T-helper 2 cell treated with Interferon-gamma antibody and Interleukin-4, amounts not matched to agents 5 μg/mL and 100 μg/mL, for 36 hours (primary cell): ENCODE measurements at places on chromosomes 5 and 9.

- DNase-seq, result no peak
Measured at GRCh38 chr9:134538856-134539566, 102.6 kb upstream of the COL5A1 start.

- DNase-seq, result no peak
Measured at GRCh38 chr5:170484847-170485615, 18.8 kb upstream of the KCNIP1 start.

GRCh38 chr5:59040804-59041201 is 457.9 kb downstream of the RAB3C start:
- no peak for DNase-seq

DNA sequence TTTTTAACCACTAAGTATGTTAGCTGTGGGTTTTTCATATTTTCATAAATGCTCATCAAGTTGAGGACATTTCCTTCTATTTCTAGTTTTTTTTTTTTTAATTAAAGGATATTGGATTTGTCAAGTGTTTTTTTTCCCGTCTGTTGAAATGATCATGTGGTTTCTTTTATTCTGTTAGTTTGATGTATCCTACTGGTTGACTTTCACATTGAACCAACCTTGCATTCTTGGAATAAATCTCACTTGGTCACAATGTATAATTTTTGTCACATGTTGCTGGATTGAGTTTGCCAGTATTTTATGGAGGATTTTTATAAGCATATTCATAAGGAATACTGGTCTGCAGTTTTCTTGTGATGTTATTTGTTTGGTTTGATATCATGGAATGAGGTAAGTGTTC is 12.4 kb downstream of the FAM200C start:
- no peak for DNase-seq

DNA sequence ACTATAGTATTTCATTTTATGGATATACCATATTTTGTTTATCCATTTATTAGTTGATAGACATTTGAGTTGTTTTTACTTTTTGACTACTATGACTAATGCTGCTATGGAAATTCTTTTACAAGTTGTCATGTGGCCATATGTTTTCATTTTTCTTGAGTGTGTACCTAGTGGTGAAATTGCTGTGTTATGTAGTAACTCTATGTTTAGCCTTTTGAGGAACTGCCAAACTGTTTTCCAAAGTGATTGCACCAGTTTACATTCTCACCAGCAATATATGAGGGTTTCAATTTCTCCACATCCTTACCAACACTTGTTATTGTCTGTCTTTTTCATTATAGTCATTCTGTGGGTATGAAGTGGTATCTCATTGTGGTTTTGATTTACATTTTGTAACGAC is 75.4 kb downstream of the GRIA1 start:
- DNase-seq, result no peak

GRCh38 chr9:12162181-12162815 is 530.9 kb upstream of the TYRP1 start:
- DNase-seq, result no peak

DNA sequence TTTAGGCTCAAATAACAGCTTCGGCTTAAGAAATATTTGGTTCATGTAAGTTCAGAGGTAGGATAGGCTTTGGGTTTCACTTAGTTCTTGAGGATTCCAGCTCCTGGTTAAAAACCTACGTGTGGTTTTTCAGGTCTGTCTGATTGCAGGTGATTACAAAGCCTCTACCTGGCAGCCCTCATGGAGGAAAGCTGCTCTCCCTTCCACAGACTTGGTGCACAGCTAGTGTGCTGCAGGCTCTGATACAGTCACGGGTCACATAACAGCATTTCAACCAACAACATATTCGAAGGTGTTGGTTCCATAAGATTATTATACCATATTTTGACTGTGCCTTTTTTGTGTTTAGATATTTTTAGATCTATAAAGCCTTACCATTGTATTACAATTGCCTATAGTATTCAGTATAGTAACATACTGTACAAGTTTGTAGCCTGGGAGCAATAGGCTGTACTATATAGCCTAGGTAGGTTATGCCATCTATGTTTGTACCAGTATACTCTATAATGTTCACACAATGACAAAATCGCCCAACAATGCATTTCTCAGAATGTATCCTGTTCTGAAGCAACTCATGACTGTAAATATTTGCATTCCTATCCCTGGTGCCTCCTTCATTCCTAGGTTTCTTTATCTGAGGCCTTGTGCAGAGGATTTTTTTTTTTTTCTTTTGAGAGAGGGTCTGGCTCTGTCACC is 8.0 kb upstream of the DCP2 start:
- no peak for DNase-seq

- DNase-seq, result no peak
Measured at GRCh38 chr9:92970467-92970923, 23.2 kb downstream of the FGD3 start.

DNA sequence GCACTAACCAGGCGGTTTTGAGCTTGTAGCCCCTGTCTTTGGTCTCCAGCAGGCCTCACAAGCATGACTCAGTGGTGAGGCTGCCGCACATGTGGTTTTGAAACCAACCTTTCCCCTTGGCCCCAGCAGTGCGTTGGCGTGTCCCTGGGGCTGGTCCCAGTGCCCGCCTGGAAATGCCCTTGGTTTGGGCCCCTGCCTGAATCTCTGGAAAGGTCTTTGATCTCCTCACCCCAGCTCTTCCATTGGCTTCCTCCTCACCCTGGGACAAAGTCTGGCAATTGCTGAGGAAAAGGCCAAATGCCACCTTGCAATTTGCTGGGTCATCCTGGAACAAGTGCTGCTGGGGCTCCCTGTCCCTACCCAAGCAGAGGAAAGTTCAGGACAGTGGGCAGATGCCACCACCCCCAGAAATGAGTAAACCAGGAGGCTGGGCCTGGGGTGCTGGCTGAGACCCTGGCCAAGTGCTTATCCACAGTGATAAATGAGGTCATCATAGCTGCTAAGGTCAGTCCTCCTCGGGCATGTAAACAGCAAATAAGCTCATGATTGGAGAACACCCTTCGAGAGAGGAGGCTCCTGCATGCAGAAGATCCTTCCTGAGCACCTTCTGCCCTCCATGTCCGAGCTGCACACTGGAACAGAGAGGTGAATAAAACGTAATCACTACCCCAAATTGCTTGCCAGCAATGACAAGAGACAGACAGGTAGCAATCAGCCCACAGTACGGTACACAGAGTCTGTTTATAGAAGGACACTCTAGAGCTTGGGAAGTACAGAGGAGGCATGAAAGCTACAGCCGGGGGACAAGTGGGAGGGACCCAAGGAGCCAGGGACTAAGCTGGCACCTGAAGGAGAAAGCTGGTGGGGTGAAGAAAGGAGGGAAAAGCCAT is 98.9 kb upstream of the CPEB4 start:
- DNase-seq, result peak; percentile 10

DNA sequence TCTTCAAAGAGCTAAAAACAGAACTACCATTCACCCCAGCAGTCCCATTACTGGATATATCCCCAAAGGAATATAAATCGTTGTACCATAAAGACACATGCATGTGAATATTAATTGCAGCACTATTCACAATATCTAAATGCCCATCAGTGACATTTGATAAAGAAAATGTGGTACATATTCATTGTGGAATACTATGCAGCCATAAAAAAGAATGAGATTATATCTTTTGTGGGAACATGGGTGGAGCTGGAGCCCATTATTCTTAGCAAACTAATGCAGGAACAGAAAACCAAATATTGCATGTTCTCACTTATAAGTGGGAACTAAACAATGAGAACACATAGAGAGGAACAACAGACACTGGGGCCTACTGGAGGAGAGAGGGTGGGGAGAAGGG is 38.7 kb downstream of the FCHO2 start:
- no peak for DNase-seq

GRCh38 chr9:134296301-134297082 is 29.8 kb upstream of the RXRA start:
- DNase-seq, result no peak

- no peak for DNase-seq
Measured at GRCh38 chr9:111630182-111630963, 761 bp upstream of the DNAJC25 start.

- DNase-seq, result peak; percentile 83
Measured at GRCh38 chr5:170312666-170313065, 15.1 kb upstream of the LCP2 start.

GRCh38 chr9:128121924-128122808 is 5.4 kb downstream of the PTGES2 start:
- DNase-seq, result no peak

DNA sequence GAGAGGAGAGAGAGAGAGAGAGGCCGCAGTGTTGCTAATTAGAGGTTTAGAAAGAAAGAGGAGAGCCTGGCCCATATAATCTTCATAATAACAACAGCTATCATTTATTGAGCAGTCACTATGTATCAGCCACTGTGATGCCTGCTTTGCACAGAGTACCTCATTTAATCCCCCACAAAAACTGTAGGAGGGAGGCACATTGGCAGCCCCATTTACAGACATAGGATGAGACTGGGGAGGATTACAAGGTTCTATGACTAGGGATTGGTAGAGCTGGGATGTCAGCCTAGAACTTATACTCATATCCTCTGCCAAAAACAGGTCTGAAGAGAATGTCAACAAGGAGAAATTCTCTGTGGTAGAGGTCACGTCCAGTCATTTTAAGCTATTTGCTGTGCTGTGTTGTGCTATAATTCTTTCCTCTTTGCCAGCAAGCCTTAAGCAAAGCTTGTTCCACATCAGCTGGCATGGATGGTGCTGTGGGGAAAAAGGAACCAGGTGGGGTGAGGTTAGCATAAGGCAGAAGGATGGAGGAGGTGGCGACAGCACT is 6.7 kb upstream of the GCNT4 start:
- DNase-seq, result no peak

DNA sequence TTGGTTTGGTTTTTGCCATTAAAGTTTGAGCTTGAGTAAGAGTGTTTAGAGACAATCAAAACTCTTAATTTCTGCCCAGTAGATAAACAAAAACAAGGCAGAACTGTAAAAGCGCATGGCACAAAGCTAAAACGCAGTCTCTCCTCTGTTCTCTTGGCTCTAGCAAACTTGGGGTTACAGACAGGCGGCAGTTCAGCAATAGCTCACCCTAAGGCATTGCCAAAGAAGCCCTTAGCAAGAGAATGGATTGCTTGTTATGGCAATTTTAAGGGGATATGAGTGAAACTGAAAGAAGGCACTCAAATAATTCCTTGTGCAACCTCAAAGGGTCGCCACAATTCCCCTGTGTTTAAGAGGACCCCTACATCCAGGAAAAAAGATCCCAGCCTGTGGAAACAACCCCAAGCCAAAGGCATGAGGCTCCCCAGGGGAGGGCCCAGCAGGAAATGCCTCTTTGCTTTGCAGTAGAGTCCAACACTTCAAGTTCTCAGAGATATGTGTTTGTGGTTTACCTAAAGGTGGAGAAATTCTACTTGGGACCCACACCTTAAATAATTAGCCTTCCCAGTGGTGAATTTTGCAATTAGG is 317.0 kb upstream of the MPDZ start:
- DNase-seq, result no peak

GRCh38 chr5:143964919-143965318 is 153.0 kb downstream of the HMHB1 start:
- DNase-seq, result no peak

DNA sequence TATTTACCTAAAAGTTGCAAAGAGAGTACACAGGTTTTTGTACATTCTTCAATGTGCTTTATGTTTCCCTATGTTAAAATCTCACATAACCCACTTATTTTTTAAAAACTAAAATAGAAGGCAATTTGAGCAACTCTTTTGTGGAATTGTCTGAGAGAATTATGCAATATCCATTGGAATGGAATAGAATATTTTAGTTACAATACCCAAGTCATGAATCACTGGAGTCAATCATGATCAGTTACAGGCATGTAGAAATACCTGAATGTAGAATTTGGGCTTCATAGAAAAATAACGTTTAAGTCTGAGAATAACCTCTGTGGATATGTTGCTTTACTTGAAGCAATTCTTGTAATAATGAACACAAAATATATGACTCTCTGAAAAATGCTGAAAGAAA is 143.3 kb downstream of the FGF10 start:
- DNase-seq, result no peak

DNA sequence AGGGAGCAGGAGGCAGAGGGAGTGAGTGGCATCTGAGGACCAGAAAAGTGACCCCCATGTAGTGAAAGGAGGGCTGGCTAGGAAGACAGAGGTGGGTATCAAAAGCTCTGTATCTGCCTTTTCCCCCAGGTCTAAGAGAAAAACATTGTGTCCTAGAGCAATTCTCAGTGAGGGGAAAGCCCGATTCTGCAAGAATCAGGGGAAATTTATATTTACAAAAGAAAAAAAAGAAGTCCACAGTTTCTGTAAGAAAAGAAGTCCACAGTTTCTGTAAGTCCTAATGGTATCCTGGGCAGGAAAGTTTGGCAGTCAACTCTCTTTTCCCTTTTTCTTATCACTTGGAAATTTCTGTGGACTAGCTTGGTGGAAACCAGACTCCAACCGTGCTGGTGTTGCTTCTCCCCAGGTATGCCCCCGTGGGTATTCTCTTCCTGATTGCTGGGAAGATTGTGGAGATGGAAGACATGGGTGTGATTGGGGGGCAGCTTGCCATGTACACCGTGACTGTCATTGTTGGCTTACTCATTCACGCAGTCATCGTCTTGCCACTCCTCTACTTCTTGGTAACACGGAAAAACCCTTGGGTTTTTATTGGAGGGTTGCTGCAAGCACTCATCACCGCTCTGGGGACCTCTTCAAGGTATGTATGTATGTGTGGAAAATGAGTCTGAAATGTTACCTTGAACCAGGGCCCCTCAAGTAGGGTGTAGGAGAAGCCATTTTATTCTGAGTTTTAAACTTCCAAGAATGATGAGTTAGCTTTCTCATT is 73.0 kb downstream of the SLC1A3 start:
- DNase-seq, result no peak

- DNase-seq, result no peak
Measured at GRCh38 chr5:32810804-32811203, 99.7 kb downstream of the NPR3 start.
